ENCODE measurements at places on chromosomes 16 and 17.

DNA sequence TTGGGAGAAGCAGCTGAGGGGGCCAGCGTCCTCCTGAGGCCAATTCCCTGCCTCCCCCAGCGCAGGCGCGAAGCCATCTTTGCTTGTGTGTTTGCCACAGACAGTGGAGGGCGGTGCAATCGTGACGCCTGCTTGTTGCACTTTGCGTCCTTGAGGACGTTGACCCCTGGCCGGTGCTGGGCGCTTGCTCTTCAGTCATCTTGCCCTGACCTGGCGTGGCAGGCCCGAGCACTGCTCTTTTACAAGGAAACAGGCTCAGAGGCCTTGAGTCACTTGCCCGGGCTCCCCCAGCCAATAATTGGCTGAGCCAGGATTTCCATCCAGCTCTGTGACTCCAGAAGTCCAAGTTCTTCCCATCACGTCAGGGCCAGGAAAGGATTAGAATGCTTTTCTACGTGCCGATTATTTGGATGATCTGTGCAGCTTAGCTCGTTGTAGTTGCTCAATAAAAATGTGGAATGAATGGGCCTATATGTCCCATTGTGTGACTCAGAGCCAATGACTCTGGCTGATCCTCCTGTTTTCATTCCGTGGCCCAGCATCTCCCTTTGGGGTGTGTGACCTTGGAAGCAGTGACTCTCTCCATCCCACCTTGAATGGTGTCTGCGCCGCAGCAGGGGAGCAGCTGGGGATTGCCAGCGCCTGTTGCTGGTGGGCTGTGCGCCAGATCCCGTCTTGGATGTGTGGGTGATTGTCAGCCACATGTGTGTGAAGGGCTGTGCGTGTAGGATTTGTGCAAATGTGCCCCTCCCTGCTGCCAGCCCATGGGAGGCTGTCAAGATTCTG, 214.1 kb downstream of the SEC14L1 start:
- DNase-seq: peak; percentile 59

GRCh38 chr17:78672871-78673371, 95.7 kb upstream of the DNAH17 start:
- no peak for DNase-seq

DNA sequence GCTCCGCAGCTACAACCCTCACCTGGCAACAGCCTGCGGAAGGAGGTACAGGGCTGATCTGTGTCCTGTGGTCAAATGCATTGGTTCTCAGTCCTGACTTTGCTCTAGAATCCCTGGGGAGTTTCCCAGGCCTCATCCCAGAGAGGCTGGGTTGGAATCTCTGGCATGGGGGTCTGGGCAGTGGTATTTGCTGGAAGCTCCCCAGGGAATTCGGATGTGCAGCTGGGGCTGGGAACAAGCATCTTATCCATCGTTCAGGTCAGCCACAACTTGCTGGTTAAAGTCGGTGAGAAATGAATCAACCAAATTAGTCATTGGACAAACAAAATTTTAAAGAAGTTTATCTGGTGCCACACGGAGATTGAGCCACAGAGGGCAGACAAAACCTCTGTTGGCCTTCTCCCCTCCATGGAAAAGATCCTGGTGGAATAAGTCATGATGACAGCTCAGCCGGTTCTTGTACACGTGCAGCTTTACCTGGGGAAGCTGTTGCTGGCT, 231.2 kb downstream of the FOXL1 start:
- DNase-seq: no peak

- DNase-seq: no peak
Observed at GRCh38 chr16:5143761-5144620, 46.4 kb upstream of the EEF2KMT start.

- no peak for DNase-seq
Observed at GRCh38 chr16:14496047-14496770, 133.9 kb downstream of the PARN start.

DNA sequence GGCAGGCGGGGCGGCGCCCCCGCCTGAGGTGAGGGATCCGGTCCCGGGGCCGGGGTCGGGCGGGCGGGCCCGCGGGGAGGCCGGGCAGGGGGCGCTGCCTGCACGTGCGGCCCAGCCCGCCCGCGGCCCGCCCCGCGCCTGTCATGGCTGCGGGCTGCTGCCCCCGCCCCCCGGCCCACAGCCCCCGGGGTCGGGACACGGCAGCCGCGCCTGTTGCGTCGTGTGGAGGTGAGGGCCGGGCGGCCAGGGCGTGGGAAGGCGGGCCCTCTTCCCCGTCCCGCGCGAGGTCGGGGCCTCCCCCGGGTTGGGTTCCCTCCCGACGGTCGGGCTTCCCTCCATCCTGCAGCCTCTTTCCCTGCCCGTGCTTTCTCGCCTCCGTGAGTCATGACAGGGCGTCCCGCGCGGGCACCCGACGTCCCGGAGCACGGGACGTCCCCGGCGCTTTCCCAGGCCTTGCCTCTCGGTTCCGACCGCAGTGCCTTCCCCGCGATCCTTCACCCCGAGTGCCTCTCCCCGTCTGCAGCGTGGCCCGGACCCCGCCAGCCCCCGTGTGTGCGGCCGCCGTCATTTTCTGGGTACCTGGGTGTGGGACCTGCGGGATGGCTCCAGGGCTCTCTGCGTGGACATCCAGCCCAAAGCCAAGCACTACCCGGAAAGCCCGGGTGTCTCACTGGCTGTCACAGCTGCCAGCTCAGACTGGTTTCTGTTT, 76.7 kb downstream of the CHD9 start:
- DNase-seq: peak; percentile 53

DNA sequence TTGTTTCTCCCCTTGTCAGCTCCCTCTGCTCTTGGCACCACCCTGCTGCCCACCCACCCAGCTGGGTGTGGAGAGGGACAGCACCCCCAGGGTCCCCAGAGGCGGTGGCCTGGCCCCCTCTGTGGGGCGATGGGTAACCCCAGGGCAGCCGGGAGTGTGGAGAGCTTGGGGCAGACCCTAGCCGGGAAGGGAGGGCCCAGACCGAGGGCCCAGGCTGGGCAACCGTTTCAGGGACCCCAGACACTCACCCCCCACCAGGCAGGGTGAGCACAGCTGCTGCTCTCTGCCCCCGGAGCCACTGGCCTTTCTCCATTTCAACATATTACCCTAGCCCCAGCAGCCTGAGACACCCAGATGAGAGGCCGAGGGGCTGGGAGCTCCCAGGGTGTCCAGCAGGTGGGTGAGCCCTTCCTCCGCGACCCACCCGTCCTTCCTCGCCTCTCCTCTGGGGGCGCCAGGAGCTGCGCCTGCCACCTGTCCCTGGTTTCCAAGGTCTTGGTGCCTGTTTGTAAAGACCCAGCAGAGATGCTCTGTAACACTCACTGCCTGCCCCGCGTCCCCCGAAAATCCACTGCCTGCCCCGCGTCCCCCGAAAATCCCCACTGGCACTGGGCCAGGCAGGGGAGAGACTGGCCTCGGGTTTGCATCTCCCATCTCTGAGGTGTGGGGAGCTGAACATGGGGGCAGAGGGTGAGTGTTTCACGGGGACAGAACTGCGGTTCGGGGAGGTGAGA, 45.4 kb downstream of the BAHCC1 start:
- no peak for DNase-seq

DNA sequence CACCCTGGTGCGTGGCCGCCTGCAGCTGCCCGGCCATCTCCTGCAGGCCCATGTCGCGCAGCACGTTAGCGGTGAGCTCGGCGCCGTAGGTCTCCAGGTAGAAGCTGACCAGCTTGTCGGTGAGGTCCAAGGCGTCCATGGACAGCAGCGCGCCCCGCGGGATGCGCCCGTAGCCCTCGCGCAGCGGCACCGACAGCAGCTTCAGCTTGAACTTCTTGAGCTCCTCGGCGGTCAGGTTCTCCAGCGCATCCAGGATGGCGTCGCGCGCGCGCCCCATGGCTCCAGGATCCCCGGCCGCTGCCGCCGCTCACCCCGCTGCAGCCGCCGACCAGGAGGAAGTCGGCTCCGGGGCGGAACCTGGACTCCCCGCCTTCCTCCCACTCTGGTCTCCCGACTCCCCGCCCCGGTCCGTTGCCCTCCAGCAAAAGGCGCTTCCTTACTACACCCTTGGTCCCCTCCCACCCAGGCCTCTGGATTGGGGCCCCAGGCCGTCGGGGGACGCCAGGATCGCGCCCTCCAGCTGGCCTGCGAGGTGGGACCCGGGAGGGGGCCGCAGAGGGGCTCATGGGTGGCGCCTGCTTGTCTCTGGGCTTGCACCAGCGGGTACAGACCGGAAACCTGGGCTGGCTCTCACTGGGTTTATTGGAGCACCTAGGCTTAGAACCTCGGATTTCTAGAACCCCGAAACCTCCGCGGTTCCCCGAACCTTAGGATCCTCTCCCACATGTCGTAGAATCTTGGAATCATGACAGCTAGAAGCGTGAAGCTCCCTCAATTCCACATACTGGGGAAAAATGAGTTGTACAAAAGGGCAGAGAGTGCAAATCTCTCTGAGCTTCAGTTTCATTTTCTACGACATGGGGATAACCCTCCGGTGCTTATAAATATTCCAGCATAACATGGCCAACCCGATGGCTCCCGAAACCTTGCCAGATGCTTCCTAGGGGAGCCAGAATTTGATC, at the start of gene PYCARD:
Gene PYCARD (minus strand): TSS at position 347 of the 962 bp plus-strand sequence. CDS start 70 bp downstream, at position 277.
- DNase-seq: peak; percentile 50

- DNase-seq: peak; percentile 42
Observed at GRCh38 chr16:67857547-67858233, 10.2 kb upstream of the CENPT start.

DNA sequence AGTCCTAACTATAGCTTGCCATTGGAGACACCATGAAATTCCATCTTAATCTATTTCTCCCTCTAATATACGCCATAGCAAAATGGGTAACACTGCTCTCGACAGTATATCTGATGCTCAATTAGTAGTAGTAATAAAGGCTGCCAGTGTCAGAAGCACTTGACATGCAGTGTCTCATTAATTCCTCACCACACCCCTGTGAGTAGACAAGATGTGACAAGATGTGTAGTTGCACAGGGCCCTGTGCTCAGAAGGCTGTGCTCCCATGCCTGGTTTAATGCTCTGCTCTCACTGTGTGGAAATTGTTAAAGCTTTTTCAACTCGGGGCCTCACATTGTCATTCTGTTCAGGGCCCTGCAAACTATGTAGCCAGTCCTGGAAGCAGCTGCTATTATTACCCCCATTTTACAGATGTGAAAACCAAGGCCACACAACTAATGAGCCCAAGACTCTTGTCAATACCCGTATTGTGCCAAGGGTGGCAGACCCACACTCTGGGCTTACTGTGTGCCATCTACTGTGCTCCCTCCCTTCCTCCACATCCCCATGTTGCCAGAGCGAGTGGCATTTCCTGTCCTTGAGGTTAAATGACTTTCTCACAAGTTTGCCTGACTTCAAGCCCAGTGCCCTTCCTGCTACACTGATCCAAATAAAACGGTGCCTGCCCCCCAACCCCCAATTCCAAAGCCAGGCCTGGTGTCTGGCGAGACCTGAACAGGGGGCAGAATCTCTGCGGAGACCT, 287.3 kb upstream of the CCL2 start:
- no peak for DNase-seq

GRCh38 chr17:45376171-45377005, 56.3 kb downstream of the ARHGAP27 start:
- no peak for DNase-seq

GRCh38 chr16:70399951-70400350, 38.9 kb downstream of the ST3GAL2 start:
- DNase-seq: no peak

DNA sequence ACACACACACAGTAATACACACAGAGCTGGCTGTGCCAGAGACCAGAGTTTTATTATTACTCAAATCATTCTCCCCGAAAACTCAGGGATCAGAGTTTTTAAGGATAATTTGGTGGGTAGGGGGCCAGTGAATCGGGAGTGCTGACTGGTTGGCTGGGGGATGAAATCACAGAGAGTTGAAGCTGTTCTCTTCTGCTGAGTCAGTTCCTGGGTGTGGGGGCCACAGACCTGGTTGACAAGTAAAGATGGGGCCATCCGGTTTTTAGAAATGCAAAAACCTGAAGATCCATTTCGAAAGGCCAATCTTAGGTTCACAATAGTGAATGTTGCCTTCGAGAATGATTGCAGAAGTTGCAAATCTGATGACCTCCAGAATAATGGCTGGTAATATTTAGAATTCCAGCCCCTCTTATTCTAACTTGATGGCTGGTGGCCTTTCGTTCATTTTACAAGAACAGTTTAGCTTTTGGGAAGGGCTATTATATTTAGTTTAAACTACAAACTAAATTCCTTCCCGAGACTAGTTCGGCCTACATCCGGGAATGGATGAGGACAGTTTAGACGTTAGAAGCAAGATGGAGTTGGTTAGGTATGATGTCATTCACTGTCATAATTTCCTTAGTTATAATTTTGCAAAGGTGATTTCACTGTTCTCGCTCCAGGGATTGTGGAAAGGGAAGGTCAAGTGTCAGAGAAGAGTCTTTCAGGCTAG, 123.2 kb downstream of the KCNJ18 start:
- DNase-seq: no peak

- DNase-seq: no peak
Observed at GRCh38 chr17:65022751-65023700, 33.5 kb downstream of the GNA13 start.

DNA sequence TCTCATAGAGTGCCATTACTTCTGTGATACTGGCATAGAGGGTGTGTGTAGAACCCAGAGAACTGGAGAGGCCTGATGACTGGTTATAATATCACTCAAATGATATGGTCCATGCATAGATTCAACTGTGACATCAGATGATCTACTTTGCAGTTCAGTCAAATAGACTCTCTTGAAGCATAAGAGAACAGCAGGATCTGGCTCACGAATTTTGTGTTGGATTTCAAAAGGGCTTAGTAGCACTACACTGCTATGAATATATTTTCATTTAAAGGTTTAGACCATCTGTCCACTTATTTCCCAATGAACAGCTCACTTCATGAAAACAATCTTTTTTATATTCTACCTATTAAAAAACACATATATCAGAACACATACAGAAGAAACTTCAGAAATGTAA, 119.7 kb downstream of the KIF2B start:
- DNase-seq: no peak

DNA sequence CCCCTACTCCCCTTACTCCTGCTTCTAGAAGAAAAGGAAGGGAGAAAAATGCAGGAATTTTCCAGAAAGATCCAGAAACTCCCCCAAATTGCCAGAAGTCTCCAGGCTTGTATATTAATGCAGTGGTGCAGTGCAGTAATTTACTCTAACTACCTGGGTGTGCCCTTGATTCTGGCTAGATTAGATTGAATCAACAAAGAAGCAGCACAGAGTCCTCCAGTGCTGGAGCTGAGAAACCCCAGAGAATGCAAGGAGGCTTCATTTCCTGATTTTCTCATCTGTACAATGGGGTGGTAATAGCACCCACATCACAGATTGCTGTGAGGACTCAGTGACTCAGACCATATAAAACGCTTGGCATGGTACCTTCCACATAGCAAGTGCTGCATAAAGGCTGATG, 247.3 kb upstream of the RPL38 start:
- no peak for DNase-seq

DNA sequence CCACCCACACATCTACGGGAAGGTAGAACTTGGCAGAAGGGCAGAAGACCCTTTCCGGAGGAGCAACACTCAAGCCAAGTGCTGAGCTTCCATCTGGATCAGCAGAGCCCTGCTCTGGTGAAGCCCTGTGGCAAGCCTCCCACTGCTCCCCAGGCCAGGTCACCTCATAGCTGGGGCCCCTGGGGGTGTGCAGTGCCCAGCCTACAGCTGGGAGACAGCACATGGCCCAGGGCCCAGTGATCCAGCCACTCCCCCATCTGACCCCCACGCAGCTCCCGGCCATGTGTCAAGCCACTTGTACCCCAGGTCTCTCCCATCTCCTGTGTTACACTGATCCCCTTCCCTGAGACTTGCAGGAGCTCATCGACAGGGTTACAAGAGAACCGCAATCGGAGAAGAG, 95.7 kb downstream of the RBFOX3 start:
- no peak for DNase-seq
